GM12891 (cell line): ENCODE measurements at places on chromosomes 7 and 10.
A peak's percentile ranks its signal among the peaks of the same experiment; 100 is the strongest.

DNA sequence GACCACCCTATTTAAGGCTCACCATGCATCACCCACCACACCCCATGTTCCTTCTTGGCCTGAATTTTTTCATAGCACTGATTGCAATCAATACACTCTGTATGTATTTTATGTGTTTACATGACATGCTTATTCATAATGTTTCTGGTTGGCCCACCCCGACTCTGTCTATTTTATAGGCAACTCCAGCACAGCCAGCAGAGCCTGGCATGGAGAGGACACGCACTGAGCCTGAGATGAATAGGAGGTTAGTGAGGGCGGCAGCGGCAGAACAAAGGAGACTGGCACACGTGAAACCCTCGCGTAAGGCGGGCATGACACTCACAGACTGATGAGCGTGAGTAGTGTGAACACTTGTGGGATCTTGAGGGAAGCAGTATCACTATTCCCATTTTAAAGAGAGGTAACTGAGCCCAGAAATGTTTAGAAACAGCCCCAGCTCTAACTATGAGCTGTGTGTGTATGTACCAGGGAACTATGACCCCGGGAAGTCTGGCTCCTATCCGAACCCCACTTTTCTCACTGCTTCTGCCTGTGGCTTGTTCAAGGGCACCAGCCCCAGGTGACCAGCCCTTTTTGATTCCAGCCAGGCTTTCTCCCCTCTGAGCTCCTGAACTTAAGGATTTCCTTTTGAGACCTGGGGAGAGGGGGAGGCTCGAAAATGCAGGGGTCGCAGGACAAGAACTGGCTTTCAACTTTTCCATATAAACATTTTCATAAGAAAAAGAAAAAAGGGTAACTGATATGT lies 113.3 kb downstream of the ARHGAP22 start:
- DNase-seq, result no peak

DNA sequence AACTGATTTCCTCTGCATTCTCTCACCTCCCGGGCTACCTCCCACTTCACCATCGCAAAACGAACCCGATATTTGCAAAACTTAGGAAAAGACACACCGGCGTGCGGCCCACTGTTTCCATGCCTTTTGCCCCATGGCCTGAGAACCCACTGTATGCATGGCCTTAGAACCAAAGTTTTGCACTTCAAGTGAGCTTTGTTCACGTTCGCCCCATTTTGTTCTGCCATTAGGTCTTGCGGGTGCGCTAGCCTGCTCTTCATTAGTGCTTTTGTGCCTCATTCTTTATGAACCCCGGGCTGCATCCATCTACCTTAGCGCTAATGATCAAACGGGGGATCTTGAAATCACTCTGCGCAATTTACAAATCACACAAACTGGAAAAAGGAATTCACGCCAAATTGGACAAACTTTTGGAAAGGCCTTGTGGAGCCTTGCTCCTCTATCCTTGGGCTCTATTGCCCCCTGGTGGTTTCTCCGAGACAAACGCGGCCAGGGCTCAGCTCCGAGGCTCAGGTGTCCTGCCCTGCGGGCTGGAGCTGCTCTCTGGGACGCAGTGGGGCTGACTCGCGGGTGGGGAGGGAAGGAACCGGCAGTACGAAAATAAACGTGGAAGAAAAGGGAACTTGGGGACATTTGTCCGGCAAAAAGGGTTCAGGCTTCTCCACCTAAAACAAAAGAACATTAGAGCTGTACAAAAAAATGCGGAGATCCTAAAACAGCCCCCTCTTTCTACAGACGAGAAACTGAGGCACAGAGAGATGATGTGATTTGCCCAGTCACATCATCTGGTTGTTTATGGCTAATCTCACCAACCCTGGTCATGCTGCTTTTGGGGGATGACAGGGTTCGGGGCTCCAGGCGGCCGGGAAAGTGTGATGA lies 300.4 kb upstream of the NFE2L3 start:
- peak; percentile 38 for DNase-seq

GRCh38 chr7:22604246-22604645 lies 104.3 kb upstream of the STEAP1B start:
- DNase-seq, result no peak

- no peak for DNase-seq
Observed at GRCh38 chr10:47207281-47207615, 92.7 kb upstream of the GDF10 start.

DNA sequence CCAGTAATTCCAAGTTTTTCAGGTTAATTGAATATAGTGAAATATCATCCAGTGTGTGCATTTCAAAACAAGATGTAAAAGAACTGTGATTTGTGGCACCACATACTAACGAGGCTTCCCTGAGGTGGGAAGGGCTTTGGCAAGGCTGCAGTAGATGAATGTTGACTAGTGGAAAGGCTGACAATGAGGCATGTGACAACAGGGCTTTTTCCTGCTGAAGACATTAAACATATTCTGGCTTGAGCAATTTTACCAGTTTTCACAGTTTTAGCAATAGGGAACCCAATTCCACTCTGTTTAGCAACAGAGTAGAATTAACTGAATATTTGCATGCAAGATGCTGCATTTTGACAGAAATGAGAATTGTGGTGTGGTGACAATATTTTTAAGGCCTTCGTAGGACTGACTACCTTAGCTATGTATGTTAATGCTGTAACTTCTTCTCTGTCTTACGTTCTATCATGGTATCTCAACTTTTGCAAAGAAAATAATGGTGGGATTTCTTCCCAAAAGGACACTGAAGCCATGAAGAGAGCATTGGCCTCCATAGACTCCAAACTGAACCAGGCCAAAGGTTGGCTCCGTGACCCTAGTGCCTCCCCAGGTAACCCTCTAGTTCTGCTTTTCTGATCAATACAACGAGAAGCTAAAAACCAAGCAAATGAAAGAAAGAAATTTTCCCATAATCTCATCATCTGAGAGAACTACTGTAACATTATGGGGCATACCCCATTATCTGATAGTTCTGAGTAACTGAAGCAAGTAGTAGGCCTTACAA lies 68.5 kb downstream of the AP3M1 start:
- DNase-seq, result no peak

- DNase-seq, result no peak
Observed at GRCh38 chr10:113626809-113627355, 37.0 kb downstream of the NRAP start.

- no peak for DNase-seq
Observed at GRCh38 chr10:121235692-121236091, 362.6 kb downstream of the FGFR2 start.

DNA sequence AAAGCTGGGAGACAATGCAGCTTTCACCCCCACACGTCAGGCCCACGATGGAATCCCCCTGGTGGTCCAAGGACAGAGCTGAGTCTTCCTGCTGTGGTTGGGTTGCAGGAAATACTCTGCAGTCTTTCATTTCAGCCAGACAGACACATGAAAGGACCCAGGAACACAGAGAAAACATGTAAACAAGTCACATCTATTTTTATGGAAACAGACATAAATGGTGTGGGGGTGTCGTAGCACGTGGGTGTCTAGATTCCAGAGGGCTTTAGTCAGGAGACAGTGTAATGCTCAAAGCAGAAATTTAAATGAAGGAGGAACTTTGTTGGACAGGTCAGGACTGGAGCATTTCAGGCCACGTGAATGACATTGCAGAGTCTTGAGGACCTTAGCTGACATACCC lies 444.6 kb downstream of the SUGCT start:
- no peak for DNase-seq

DNA sequence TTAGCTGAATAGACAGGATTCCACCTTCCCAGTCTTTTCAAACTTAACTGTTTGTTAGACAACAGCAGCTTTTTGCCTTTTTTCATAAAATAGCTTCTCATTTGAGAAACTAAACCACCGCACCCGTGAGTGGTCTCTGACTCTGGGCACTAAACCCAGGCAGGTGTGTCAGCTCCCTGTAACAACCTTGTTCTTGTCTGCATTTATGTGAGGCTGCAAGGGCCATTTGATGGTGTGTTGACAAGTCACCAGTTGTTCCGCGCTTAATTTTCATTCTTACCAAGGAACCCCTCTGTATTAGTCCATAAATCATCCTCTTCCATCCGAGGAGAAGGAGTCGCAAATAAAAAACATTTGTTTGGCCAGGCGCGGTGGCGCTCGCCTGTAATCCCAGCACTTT lies 1.5 kb downstream of the STOX1 start:
- DNase-seq, result no peak

DNA sequence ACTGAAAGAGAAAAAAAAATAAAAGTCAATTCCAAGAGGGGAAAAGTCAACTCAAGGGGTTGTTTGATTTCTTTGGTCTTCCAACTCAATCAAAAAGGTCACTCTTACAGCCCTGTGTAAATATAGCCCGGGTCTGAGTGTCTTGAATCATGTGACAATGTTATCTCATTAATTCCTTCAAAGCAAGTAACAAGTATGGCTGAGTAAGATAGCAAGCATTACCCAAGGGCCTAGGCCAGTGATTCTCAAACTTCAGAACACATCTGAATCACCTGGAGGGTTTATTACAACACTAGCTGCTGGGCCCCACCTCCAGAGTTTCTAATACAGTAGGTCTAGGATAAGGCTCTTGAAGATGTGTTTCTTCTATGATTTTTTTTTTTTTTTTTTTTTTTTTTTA lies 125.0 kb downstream of the PRLHR start:
- no peak for DNase-seq

DNA sequence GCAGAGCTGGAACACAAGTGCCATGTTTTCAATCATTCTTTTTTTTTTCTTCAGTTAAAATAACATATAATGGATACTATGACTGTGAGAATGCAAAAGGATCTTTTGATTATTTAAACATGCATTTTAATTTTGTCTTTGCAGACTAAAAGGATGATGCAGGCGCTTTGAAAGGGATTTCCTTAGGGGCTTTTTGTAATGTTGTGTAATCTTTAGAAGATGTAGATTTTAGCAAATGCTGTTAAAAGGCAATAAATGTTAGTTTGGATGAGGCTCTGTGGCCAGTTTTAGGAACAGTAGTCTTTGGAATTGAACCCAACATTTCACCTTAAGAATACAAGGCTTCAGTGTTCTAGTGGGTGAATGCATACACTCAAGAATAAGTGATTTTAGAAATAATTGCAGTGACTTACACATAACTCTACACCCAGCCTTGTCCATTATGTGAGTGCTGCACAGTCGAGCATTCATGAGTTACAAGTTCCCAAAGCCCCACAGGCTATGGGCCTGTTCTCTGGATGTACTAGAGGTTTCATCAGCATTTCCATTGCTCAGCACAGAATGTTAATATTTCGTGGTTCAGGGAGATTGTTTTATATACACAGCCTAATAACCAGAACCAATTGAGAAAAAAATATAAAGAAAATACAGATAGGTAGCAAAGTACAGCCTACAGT lies 11.6 kb downstream of the PAPSS2 start:
- DNase-seq, result no peak

DNA sequence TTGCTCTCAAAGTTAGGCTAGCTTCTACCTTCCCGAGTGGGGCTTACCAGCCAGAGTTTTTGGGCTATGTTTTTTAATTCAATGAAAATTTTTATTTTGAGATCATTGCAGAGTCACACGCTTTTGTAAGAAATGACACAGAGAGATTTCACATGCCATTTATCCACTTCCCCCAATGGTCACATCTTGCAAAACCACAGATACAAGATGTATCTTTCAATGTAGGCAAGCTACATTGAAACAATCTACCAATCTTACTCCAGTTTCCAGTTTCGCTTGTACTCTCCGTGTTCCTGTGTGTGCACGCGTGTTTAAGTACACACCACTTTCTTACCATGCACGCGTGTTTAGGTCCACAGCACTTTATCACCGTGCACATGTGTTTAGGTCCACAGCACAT lies 89.4 kb upstream of the LEP start:
- DNase-seq, result no peak

- no peak for DNase-seq
Observed at GRCh38 chr10:89867964-89868363, 166.6 kb downstream of the KIF20B start.

DNA sequence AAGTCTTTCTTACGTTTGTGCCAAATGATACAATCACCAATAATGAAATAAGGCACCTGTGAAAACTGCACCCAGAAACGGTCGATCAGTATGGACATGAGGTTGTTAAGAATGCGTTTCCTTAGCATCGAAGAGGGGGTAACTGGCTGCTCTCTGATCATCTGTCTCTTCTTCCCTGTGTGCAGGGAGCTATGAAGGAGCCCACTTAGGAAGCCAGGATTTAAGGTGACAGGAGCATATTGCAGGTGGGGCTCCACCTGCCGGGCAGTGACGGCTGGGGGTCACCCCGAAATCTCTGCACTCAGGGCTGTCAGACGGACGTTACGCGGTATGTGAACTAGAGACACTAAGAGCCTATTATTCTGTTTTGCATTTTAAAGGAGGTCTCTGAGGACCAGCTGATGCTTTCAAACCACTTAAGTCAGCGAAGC lies 64.5 kb downstream of the CARD11 start:
- no peak for DNase-seq
